ENCODE measurements at places on chromosomes 6 and 20.

DNA sequence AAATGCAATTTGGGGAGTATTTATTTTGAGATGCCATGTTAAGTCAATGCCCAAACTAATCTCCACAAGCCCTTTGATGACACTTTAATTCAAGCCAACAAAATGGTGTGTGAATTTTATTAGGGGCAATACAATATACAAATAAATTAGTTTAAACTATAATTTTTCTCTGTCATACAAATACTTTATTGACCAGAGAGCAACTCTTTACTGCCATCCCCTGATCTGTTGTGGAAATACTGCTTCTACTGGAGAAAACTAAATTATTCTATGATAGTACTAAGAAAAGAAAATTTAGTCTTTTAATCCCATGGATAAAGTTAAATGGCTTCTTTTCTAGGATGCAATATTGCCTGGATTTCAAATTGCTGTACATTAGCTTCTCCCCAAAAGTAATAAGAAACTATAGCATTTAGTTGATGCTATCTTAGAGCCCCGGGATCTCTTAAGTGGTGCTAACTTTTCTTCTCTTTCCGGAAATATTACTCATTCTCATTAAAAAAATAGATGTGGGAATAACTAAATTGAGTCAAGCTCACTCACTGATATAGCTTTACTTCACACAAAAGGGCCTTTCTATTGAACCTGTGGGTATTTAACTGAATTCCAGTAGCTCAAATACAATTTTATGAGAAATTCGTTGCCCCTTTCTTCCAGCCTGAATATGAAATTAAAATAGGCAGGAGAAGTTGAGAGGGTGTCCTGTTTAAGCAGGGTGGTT is 49.2 kb downstream of the SMPDL3A start:
- DNase-seq: no peak

DNA sequence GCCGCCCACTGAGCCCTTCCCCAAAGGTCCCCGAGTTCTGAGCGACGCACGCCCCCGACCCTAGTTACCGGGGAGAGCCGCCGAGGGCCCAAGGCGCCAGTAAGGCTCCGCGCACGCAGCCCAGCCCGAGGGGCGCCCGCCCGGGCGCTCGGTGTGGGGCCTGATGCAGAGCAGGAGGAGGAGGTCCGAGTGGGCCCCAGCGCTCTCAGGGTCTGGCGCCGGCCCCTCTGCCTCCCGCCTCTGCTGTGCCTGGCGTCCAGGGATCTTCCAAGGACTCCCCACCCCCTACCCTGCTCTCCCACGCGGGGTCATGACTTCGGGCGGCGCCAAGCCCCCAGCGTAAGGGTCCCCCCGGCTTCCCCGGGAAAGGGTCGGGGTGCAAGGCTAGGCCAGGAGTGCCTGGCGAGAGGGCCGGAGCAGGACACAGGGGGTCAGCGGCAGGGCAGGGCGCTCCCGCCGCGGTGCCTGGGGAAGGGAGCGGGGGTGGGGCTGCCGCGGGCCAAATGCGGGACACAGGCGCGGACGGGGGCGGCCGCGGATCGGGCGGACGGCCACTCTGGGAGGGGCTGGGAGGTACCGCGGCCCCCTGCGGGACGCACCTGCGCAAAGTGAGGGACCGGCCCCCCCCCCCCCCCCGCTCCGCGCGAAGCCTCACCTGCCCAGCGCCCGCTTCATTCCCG is 637 bp downstream of the ABHD12 start:
- peak; percentile 86 for DNase-seq

GRCh38 chr6:2035046-2035445 is 210.4 kb downstream of the GMDS start:
- no peak for DNase-seq

GRCh38 chr6:107221519-107221918 is 106.2 kb upstream of the BEND3 start:
- DNase-seq: no peak

DNA sequence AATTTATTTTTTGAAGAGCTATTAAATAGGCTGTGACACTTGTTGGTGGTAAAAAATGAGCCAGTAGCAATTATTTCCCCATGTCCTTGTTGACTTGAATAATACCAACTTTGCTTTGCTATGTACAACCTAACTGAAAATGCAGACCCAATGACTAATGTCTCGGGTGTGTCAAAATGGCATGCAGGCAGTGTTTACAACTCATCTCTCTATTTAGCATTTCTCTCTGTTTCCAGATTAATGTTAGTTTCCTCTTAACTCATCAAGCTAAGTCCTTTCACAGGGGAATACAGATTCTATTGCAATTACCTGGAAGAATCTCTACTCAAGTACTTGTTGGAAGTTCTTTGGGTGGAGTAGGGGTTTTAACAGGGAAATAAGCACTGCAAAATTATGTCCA is 504.4 kb downstream of the BCKDHB start:
- no peak for DNase-seq

GRCh38 chr6:85403331-85404015 is 46.4 kb upstream of the NT5E start:
- no peak for DNase-seq

GRCh38 chr20:36219671-36220220 is 16.5 kb upstream of the AAR2 start:
- DNase-seq: no peak

GRCh38 chr6:70059039-70059719 is 192.8 kb downstream of the COL19A1 start:
- no peak for DNase-seq

DNA sequence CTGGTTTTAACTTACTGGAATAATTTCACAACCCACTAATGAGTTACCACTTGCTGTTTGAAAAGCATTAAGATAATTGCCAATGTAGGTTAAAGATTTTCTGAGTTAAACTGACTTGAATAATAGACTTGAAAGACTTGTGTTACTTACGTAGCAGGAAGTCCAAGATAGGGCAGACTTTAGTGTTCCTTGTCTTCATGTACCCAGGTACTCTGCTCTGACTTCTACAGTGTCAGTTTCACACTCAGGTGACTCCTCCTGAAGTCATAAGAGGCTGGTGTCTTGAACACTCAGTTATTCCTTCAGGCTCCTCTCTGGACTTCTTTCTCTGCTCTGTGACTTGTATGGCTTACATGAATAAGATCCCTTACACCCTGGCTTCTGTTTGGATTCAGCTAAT is 76.3 kb upstream of the SGK1 start:
- no peak for DNase-seq

GRCh38 chr20:38957235-38957876 is 4.8 kb upstream of the DHX35 start:
- DNase-seq: no peak

- DNase-seq: no peak
These were observed 19.1 kb downstream of the DYNLRB1 start for GRCh38 chr20:34535301-34535840.

- DNase-seq: no peak
These were observed 536 bp upstream of the MTFR2 start for GRCh38 chr6:136250686-136251008.

DNA sequence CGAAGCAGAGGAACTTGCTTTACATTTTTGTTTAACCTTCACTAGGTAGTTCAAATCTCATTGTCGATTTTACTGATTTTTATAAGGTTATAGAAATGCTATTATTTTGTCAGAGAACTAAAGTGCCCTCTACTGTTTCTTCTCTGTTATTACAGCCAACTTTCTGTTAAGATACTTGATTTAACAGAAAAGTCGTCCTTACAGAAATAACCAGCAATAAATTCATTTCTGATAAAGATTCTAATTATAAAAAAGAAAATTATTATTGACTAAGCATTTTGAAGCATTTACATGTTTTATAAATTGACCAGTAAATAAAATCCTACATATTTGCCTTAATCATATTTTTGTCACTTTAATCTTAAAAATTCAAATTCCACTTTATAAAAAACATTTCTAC is 60.8 kb downstream of the OGFRL1 start:
- DNase-seq: no peak

DNA sequence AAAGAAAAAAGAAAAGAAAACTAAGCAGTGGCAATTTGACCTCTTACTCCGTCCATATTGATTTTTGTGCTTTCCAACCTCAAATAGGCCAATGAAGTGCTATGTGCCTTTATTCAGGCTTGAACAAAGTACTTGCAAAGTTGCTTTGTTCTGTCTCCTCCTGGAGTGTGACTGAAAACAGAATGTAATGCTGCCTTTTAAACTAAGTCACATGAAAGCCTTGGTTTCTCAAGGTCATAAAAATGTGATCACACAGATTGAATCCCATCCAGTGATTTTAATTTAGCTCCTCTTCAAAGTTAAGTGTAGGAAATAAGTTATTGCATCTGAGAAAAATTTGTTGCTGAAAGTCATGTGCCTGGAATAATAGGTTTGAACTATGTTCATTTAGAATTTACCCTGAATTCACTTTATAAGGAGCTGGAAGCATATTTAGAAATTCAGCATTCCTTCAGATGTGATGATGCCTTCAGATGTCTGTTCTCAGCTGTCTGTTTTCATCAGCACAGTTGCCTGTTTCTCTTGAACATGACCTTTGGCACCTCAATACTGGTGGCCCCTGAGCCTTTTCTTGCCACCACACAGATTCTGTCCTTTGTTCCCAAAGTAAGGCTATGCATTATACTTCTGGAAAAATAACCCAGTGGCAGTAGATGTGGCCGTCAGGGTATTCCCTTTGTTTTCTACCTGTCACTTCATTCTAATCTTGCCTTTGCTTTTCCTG is 48.8 kb downstream of the KIZ start:
- DNase-seq: no peak

DNA sequence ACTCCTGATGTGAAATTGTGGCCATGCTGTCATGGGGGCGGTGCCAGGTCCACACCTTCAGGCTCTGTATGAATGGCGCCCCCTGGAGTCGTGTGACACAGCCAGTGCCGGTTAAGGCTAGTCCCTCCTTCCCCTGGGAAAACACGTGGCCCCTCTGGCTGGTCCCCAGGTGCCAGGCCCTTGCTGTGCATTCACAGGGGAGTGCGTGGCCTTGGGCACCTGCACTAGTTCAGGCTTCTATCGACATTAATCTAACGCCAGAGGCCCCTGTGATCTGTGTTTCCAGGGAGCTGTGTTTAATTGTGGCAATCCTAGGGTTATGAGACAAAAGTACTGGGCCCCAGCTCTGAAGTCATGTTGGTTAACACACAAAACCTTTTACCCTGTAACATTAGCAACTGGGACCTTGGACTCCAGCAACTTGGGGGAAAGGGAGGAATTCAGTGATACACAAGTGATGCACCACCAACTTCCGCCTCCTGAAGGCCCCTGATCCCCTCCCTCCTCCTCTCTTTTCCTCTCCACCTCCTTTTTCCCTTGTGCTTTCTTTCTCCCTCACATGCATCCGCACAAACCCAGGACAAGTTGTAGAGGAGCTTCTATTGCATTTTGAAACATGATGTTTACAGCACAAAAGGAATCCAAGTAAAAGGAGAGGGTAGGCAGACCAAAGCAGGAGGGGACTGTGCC is 74.0 kb downstream of the SSR1 start:
- DNase-seq: peak; percentile 64

DNA sequence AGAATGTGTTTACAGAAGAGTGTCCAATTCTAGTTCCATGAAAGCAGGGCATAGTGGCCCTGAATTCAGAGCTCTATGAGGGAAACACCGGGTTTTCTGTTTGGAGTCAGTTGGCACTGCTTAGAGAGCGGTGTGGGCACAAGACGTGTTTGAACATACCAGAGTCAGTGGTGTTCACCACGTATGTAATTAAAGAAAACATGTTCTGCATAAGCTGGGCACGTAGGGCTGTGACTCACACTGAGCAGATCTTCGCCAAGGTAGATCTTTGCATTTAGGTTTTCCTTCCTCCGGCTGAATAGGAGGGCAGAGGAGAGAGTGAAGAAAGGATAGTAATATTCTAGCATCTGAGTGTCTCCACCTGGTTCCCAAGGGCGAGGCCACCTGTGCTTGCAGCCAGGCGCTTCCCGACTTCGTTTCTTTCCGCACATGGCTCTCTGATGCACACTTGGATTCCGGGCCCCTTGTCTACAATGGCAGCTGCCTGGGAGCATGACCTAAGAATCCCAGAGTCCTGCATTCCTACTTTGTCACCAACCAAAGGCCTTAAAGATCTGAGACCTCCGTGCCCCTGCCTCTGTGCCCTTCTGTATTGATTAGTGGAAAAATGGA is 136.2 kb downstream of the ERMARD start:
- no peak for DNase-seq

DNA sequence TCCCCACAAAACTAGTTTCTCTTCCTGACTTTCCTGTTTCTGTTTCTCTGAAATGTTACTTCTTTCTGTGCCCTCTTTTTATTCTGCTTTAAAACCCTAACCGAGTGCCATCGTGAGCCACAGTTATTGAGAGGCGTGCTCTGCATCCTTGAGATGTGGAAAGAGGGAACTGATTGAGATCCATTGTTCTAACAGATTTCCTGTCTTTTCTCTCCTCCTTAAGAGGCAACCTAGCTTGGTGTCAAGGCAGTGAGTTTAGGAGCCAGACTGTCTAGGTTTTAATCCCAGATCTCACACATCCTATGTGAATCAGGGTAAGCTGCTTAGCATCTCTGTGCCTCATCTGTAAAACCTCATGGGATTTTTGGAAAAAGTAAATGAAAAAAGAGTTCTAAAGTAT is 57.5 kb downstream of the SNX9 start:
- no peak for DNase-seq

DNA sequence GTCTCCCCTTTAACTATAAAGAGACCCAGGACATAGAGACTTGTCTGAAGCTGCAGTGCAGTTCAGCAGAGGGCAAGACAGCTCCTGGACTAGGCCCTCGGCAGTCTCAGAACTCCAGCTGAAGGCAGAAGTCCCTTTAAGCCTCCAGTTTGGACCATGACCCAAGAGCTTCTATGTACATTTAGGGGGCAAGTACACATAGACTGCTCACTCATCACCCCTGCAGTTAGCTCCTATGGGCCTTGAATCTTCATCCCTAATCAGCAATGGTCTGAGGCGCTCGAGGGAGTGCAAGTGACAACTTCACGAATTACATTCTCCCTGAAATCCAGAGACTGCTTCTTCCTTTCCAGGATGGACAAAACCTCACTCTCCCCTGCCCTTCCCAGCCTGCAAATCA is 47.4 kb downstream of the KCNK5 start:
- no peak for DNase-seq

DNA sequence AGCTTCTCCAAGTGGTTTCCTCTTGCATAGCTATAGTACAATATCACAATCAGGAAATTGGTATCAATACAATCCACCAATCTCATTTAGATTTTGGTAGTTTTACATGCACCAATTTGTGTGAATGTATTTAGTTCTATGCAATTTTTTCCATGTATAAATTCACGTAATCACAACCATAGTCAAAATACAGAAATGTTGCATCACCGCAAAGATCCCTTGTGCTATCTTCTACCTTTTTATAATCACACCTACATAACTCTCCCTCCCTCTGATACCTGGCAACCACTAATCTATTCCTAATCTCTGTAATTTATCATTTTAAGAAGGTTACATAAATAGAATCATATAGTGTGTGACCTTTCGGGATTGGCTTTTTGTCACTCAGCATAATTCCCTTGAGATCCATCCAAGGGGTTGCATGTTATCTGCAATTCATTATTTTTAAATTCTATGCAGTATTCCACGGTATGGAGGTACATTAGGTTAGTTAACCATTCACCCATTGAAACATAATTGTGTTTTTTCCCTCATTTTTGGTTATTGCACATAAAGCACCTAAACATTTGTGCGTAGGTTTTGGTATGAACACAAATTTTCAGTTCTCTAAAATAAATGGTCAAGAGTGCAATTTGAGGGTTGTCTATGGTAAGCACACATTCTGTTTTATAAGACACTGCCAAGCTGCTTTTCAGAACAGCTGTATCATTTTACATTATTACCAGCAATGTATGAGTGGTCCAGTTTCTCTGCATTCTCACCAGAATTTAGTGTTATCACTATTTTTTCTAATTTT is 95.1 kb upstream of the SLC22A23 start:
- DNase-seq: no peak

GRCh38 chr6:112235956-112236355 is 18.4 kb downstream of the LAMA4 start:
- DNase-seq: no peak
